ENCODE measurements at places on chromosomes 12 and 14. TPM values are rescaled to one million over a fixed set of nuclear protein-coding genes. Genes with fewer than 3 reads are reported as not detected.

Gene CLMN
- 2.8 TPM for total RNA-seq

Gene B4GALNT1
- total RNA-seq, result 21.6 TPM

Gene RIN3
- total RNA-seq, result 1.1 TPM

Gene TMEM30B
- total RNA-seq, result not detected

Gene LRTM2
- total RNA-seq, result not detected

Gene CCDC197
- not detected for total RNA-seq

Gene EEF1AKMT3
- 8.9 TPM for total RNA-seq

Gene HHIPL1
- total RNA-seq, result 1.2 TPM

Gene SDR9C7
- not detected for total RNA-seq

Gene NOS1
- total RNA-seq, result 0.05 TPM

Gene TMEM121
- 1.9 TPM for total RNA-seq

DNA sequence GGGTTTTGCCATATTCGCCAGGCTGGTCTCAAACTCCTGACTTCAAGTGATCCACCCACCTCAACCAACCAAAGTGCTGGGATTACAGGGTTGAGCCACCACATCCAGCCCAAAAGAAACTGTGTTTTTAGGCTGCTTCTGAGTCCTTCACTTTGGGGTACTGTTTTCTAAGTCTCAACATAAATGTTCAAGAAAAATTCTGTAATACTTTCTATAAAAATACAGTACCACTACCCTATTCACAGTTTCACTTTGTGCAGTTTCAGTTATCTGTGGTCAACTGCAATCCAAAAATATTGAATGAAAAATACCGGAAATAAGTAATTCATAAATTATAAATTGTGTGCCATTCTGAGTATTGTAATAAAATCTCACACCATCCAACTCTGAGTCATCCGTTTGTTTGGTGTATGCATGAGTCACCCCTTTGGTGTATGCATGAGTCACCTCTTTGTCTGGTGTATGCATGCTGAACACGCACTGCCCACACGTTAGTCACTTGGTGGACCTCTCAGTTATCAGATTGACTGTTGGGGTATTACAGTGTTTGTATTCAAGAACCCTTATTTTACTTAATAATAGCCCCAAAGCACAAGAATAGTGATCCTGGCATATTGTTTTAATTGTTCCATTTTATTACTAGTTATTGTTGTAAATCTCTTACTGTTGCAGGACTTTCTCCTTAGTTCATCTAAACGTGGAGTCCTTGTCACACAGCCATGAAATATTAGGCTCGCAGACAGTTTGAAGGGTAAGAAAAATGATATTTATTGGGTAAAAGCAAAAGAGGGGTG lies 190.2 kb downstream of the FSCB start:
- peak; percentile 81 for DNase-seq

- DNase-seq, result peak; percentile 46
These were observed 53.5 kb downstream of the IGF1 start for GRCh38 chr12:102426599-102427542.

- no peak for DNase-seq
These were observed 353.0 kb upstream of the SFSWAP start for GRCh38 chr12:131357920-131358319.

- DNase-seq, result no peak
These were observed 251.8 kb downstream of the CCDC91 start for GRCh38 chr12:28442101-28442500.

- no peak for DNase-seq
These were observed 9.9 kb downstream of the ITGB7 start for GRCh38 chr12:53197011-53197640.

DNA sequence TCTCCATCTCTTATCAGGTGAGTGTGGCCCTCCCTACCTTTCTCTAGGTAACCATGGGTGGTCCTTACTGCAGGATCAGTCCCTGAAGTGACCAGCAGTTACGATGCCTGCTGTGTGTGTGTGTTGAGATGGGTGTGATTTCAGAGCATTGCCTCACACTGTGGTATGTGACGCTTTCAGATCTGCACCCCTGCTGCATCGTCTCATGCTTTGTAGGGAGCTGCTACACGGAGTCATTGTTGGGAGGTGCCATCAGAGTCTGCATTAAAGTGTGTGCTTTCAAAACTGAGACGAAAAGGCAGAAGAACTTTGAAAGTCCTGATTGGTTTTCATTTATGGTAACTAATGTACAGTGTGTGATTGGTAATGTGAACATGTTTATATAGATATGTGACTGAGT lies 150.5 kb downstream of the PELI2 start:
- DNase-seq, result no peak

DNA sequence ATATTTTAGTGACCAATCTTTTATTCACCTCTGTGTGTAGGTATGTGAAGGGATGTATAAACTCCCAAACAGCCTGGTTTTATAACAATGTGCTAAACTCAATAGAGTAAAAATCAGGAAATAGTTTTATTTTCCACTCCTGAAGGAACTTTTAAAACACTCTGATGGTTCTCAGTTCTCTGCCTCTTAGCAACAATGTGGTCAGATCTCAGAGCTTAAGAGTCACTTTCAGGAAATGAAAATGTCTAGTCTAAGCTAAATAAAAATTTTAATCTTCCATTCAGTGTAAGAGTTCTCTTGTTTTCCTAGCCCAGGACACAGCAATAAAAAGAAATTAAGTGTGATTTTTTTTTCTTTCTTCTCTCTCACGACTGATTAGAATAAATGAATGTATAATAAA lies 718.0 kb downstream of the C12orf50 start:
- peak; percentile 20 for DNase-seq

DNA sequence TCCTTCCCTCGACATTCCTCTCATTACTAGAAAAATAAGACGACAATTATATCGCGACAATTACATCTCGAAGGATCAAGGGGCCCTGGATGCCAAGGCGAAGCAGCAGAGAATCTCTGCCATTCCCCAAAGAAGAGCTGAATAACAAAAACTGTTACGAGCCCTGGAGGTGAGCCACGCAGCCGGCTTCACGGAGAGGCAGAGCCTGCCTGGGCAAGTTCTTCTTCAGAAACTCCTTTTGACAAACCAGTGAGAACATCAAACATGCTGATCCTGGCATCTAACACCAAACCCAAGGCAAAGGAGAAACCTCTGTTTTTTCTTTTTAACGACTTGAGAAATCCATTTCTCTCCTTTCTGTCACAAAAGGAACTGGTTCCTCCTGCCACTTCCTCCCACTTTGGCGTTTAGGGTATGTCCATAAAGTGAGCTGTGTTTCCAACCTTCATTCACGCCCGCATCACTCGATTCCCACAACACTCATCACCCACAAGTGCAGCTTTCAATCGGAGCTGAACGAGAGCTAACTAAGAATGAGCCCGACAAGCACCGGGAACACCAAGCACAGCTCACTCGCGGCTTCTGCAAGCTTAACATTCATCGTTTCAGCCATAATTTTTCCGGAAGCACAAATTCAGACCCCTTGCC lies 21.5 kb downstream of the CCDC88C start:
- no peak for DNase-seq

DNA sequence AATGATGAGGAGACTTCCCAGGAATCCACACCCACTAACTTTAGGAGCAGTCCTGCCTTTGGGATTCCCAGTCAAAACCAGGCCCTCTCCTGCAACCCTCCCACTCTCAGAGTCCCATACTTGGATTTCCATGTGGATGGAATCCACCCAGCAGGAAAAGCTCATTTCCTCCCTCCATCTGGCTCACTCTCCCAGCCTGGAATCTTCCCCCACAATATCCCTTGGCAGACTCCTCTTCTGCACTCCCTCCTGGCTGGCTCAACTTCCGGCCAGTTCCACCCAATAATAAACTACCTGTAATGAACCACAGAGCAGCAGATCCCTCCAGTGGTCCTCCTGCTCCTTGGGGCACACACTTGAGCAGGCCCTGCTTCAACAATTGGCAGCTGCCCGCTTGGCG lies 102.8 kb upstream of the EGLN3 start:
- DNase-seq, result peak; percentile 54

GRCh38 chr14:50447461-50447860 lies 50.8 kb upstream of the CDKL1 start:
- peak; percentile 63 for DNase-seq

DNA sequence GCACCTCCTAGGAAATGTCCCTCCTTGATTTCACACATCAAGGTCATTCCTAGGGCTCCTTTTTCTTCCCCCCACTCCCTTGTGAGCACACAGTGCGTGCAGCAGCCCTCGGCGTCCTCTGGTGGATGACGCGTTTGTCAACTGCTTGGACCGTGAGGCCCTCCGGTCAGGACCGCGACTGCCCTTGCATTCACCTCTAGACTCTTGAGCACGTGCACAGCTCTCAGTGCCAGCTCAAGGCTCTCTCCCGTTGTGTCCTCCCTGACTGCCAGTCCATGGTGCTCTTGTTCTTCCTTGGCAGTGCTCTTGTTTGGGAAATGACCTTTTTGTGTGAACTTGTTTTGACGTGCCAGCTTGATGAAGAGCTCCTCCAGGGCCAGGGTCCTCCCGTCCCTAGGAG lies 67.9 kb downstream of the TSPAN9 start:
- DNase-seq, result no peak

DNA sequence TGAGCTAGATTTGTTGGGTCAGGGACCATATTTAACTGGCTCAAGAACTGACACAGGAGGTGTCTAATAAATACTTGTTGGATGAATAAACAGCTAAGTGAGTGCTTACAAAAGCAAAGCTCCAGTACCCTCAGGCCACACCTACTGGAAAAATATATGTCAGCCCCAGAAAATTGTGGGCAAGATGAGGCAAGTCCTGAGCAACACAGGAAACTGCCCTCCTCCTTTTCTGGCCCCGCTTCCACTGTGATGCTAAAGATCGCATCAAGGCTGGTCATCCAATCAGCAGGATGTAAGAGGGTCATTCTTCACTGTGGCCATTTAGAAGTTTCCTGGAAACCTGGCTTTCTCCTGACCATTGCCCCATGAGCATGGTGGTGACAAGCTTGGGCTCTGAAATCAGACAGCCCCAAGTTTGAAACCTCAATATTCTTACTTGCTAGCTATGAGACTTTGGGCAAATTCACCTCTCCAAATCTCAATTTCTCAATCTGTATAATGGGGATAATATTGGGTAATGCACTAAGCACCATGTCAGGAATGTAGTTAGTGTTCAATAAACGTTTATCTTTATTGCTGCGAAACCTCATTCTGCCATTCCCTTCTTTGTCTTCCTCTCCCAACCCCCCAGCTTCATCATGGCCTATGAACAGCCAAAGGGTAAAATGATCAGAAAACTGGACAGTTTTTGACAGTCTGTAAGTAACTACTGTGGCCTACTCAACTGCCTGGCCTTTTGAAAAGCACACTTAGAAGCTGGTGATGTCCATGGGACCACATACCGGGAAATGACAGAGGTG lies 139.3 kb upstream of the PZP start:
- peak; percentile 70 for DNase-seq

DNA sequence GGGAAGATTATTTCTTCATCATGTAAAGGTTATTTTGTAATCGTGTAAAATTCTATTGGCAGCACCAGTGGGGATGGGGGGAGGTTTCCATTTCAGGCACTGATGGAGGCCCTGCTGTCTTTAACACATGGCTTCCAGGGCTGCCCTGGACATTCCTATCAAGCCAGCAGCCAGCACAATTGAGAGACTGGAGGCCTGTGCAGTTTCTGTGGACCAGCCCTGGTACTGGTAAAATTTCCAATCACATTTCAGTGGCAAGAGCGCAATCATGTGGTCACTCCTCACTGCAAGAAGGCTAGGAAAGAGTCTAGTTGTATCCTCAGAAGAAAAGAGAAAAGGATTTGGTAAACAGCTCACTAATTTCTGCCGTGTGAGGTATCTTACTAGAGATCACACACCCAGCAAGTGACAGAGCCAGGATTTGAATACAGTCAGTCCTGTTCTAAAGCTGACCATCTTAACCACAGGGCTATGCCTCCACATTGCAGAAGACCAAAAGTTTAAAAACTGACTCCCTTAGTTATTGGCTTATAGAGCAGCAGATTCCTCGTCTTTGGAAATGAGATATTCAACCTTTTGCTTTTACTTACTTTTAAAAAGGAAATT lies 179.4 kb upstream of the ARHGAP5 start:
- DNase-seq, result no peak

DNA sequence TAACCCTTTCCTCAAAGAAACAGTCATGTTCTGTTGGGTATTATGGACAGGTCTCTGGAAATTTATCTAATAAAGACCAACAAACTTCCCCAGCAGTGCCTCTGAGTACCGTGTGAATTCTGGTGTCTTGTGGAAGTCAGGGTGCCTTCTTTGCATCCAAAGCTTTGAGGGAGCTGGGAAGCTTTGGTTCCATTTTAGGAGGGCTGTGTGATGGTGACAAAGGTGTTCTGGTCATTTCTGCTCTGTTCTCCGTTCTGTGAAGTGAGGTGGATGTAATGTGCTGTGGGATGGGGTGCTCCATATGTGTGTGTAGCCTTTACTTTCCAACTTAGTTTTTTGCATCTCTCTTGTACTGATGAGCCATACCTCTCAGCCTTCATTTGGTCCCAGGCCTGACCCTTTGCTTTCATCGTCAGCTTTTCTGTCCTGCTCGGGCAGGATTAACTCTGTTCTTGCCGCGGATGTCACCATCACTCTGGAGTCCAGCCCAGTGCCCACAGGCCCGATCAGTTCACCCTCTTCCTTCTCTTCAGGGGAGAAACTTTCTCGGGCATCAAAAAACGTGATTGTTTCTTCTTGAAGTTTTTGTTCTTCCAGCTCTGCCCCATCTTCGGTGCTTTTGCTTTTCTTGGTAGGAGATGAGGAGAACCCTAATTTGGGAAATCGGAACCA lies 13.2 kb downstream of the PLD4 start:
- no peak for DNase-seq

DNA sequence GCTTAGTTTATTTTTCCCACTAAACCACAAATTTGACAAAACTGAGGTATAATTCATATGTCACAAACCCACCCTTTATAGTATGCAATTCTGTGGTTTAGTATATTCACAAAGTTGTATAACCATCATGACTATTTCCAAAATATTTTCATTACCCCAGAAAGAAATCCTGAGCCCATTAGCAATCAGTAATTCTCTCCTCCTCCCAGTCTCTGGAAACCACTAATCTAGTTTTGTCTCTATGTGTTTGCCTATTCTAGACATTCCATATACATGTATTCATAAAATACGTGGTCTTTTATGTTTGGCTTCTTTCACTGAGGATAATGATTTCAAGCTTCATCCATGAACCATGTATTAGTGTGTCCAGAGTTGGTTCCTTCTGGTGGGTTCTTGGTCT lies 267.6 kb downstream of the AEBP2 start:
- no peak for DNase-seq

DNA sequence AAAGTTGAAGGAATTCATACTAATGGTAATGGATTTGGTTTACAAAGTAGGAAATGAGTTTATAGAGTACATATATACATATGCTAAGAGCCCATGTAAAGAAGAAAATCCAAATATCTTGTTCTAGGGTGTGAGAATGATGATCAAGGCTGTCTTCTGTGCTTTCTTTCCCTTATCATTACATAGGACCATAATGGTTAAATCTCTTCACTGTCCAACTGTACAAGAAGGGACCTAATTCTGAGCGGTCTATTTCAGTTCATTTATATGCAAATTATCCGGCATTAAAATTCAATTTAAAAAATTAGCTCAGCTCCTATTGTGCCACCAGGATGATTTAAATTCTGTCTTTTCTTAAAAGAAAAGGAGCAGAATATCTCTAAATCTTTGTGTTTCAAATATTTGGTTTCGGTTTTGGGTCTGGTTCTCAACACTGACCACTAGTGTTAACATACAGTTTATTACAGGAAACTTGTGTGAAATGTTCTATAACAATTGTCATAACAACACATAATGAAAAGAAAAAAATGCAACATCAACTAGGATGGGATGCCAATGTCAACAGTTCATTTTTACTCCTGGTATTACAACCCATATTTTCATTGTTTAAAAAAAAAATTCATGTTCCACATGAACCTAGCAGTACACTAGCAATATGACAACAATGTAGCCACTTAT lies 16.8 kb downstream of the OR4K1 start:
- no peak for DNase-seq

- no peak for DNase-seq
These were observed 1.9 kb downstream of the NFE2 start for GRCh38 chr12:54298904-54299303.

- DNase-seq, result no peak
These were observed 31.2 kb downstream of the DACT1 start for GRCh38 chr14:58668848-58669480.

Measured in M059J (cell line).